ENCODE measurements at places on chromosomes 7 and 10. TPM values are rescaled to one million over a fixed set of nuclear protein-coding genes. Genes with fewer than 3 reads are reported as not detected.

CHAT gene
- not detected for total RNA-seq

DNA sequence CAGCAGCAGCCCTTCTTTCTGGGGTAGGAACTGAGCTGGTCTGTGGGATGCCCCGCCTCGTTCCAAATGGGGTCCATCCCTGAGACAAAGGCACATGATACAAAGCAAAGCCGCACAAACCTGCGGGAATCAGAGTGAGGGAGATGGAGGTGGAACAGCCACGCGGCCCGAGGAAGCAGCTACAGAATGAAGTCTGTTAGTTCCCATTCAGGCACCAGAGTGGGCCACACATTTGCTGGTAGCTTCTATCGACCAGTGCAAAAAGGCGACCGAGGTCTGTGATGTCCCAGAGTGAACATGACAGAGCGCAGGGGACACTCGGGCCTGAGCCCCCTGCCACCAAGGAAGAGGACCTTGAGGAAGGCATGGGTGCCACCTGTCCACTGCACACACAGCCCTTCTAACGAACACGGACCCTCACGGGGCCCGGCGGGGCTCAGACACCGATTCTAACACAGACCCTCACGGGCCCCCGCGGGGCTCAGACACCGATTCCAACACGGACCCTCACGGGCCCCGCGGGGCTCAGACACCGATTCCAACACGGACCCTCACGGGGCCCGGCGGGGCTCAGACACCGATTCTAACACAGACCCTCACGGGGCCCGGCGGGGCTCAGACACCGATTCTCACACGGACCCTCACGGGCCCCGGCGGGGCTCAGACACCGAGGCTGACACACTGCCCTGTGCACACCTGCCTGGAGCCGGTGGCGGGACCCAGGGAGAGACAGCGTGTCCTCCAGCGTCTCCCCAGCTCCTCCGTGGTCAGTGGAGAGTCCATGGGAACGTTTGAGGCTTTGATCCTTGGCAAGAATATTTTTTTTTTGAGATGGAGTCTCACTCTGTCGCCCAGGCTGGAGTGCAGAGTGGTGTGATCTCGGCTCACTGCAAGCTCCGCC is 32.8 kb upstream of the FAM20C start:
- no peaks in the 10 kb centered on the region for H3K36me3 ChIP-seq
- H3K4me1 ChIP-seq, result no peaks in the 10 kb centered on the region
- DNase-seq, result no peak
- no peaks in the 10 kb centered on the region for H3K27me3 ChIP-seq
- no peak overlapping the region for H3K27ac ChIP-seq
- no peak overlapping the region for H3K4me3 ChIP-seq

DNA sequence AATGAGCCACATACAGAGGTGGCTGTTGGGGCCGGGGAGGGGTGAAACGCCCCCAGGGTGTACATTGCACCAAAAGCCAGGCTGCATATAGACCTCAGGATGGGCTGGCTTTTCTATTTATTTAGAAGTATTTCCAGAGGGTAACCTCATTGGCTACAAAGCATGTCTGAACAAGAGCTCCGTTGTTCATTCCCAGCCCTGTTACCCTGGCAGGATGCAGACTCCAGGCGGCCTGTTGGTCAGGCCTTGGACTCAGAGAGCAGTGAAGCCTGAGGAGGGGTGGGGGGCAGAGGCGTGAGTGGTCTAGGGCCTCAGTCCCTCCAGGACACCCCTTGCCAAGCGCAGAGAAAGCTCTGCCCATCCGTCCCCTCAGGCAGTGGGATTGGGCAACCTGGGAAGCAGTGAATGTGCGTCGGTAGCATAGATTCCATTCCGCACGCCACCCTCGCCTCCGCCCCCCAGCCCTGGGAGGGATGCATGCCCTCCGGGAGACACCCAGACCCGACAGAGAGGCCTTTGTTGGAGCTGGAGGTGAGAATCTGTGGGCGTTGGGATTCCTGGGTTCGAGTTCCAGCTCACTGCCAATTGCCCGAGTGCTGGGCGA is 41.9 kb downstream of the TCF7L2 start:
- DNase-seq, result no peak
- H3K27me3 ChIP-seq, result no peaks in the 10 kb centered on the region
- no peak overlapping the region for H3K27ac ChIP-seq
- no peaks in the 10 kb centered on the region for H3K4me1 ChIP-seq
- H3K4me3 ChIP-seq, result no peak overlapping the region

- no peaks in the 10 kb centered on the region for H3K27me3 ChIP-seq
- no peak overlapping the region for H3K27ac ChIP-seq
These were observed 152.0 kb upstream of the NRBF2 start for GRCh38 chr10:62981096-62981495.

GRCh38 chr10:3195726-3196125 is 23.1 kb upstream of the PITRM1 start:
- peaks cover 3% of the 10 kb centered on the region for H3K4me1 ChIP-seq
- no peak overlapping the region for H3K4me3 ChIP-seq
- no peaks in the 10 kb centered on the region for H3K36me3 ChIP-seq
- no peak for DNase-seq

GRCh38 chr10:11184093-11184492 is 166.4 kb downstream of the CELF2 start:
- no peak overlapping the region for H3K4me3 ChIP-seq
- H3K27me3 ChIP-seq, result no peaks in the 10 kb centered on the region
- H3K36me3 ChIP-seq, result peaks cover 40% of the 10 kb centered on the region
- DNase-seq, result no peak
- H3K27ac ChIP-seq, result peak overlapping the region; percentile 95
- peaks cover 83% of the 10 kb centered on the region for H3K4me1 ChIP-seq
